ENCODE measurements at places on chromosomes 6 and 20.
A peak's percentile ranks its signal among the peaks of the same experiment; 100 is the strongest.

DNA sequence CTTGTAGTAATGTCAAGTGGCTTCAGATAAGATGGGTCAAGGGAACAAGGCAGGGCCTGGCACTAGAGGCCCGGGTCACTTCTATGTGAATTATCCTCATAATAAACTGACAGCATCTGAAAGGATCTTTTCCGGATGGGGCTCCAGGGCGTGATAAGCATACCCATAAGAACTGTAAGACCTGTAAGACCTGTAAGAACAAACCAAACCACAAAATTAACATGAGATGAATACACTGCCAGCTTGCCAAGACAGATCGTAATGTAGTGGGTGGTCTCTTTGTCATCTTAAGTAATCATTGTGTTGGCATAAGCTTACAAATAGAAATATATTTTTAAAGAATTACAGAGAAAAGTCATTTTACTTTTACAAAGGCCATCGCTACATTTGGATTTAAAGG is 334.9 kb downstream of the RFPL4B start:
- DNase-seq, result no peak

- DNase-seq, result no peak
Observed at GRCh38 chr20:53337390-53338101, 256.1 kb downstream of the ZNF217 start.

GRCh38 chr6:5125152-5126006 is 40.2 kb downstream of the PPP1R3G start:
- DNase-seq, result no peak

GRCh38 chr6:1894954-1895353 is 285.2 kb downstream of the FOXC1 start:
- no peak for DNase-seq

GRCh38 chr6:87718662-87719433 is 16.8 kb upstream of the AKIRIN2 start:
- no peak for DNase-seq

DNA sequence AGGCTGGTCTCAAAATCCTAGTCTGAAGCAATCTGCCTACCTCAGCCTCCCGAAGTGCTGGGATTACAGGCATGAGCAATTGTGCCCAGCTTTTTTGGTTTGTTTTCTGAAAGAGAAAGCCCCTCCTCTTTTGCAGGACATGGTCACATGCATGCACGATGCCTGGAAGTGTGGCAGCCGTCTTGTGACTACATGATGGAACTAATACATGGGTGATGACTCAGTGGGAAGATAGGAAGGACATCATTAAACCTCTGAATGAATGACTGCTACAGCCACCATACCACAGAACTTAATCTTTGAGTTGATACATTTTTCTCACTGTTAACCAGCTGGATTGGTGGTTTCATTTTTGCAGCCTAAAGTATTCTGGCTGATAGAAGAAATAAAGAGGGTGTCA is 13.4 kb upstream of the CTNNBL1 start:
- no peak for DNase-seq

GRCh38 chr6:22028403-22029090 is 268.3 kb downstream of the PRL start:
- no peak for DNase-seq

DNA sequence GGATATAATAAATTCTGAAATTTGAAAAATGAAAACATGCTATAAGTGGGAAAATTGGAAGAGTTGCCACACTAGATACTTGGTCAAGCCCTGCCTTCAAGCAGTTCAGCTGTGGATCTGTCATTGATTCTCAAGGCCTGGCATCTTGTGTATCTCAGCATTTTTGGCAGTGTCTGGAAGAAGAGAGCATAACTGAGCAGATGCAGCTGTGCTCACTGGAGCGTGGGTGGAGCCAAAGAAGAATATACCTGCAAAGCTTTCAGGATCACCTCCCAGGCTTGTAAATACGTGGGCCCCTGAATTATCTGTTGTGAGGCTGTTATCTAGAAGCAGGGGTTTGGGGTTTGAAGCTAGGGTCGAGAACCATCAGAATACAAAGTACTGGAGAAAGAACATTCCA is 31.3 kb upstream of the CHD6 start:
- peak; percentile 55 for DNase-seq

DNA sequence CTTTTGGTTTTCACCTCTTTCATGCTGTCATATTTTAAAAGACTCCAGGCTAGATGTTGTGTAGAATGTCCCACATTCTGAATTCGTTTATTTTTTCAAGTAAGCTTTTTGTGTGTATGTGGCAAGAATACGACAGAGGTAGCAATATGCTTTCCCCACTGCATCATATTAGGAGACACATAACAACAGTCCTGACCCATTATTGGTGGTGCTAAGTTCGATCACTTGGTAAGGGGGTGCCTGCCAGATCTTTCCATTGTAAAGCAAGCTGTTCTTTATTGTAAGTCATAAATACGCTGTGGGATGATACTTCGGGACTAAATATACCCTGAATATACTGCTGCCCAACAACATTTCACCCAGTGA is 588 bp upstream of the NCOA3 start:
- DNase-seq, result no peak

GRCh38 chr6:62075869-62076268 is 210.2 kb downstream of the KHDRBS2 start:
- no peak for DNase-seq

DNA sequence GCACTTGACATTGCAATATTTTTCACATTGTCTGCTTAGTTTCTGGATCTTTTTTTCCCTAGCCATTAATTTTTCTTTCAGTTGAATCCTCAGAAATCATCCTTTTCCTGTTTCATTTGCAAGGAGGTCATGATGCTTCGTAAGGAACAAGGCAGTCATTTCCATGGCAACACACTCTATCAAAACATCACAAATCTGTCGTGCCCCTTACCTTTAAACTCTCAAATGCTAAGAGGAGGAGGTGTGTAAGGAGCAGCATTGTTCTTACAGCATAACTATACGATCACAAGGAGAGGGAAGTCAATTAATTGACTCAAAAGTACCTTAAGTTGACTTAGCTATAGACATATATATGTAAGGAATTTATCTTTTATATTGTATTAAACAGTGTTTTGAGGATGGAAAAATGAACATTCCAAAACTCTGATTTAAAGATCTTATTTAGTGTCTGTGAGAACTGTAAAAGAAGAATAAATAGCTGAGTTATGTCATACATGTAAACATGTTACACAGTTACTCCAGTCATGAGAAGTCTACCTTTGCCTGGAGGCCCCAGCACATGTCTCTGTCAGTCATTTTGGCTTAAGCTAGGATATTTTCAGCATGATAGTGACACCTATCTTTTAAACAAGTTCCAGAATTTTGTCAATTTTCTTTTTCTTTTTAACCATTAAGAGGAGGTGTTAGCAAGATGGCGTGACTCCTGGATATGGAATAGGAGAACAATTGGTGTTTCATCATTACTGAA is 41.6 kb downstream of the CDKAL1 start:
- no peak for DNase-seq

- no peak for DNase-seq
Observed at GRCh38 chr6:124961777-124962638, at the start of gene RNF217. Gene RNF217, plus strand, starts transcription at chr6:124962437. Its CDS starts 108 bp downstream, at chr6:124962545.

- DNase-seq, result no peak
Observed at GRCh38 chr20:43983359-43983758, 68.7 kb downstream of the TOX2 start.

DNA sequence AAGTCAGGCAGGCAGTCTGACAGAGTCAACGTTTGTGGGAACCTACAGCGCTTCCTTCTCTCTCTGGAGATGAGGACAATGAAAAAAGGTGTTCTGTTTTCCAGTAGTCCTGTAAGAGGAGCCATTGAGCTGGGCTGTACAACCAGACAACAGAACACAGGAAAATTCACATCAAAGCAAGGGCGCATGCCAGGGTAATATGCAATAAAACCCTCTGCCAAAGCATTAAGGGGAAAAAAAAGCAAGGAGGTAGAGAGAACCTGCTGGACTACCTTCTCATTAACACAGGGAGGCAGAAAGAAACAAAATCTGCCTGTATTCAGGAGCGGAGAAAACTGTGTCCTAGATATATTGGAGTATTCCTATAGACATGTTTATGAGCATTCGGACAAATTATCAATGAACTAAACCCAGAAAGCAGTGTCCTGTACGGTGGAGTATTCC is 1.3 kb downstream of the RNF24 start:
- DNase-seq, result peak; percentile 56

GRCh38 chr6:40484066-40484465 is 103.1 kb downstream of the LRFN2 start:
- DNase-seq, result no peak

GRCh38 chr6:122692175-122692598 is 82.0 kb downstream of the PKIB start:
- no peak for DNase-seq
